ENCODE measurements at places on chromosomes 5 and 9. TPM values are rescaled to one million over a fixed set of nuclear protein-coding genes. Genes with fewer than 3 reads are reported as not detected.

Gene TGFBI
- 159 TPM for total RNA-seq

Gene RBM22
- 60.0 TPM for total RNA-seq

Gene GPR21
- 3.1 TPM for total RNA-seq

Gene ZBTB5
- 37.8 TPM for total RNA-seq

Gene ARSI
- 4.8 TPM for total RNA-seq

Gene SLC6A18
- total RNA-seq: not detected

Gene SOWAHA
- total RNA-seq: not detected

Gene GABRA6
- not detected for total RNA-seq

Gene LCN1
- not detected for total RNA-seq

Gene ANKRD31
- total RNA-seq: 0.63 TPM

Gene FEM1C
- 40.9 TPM for total RNA-seq

Gene PTPN3
- total RNA-seq: under 0.01 TPM

Gene CCDC192
- total RNA-seq: not detected

Gene DUSP1
- total RNA-seq: 3,538 TPM

Gene LTC4S
- total RNA-seq: 2.5 TPM

Gene STRBP
- 13.6 TPM for total RNA-seq

Gene SLC28A3
- 0.10 TPM for total RNA-seq

Gene HCN1
- total RNA-seq: not detected

Gene PCDHB15
- not detected for total RNA-seq

Gene EQTN
- not detected for total RNA-seq

Gene NUDCD2
- total RNA-seq: 11.4 TPM

Gene HRH2
- 10.6 TPM for total RNA-seq

Gene DBN1
- 4.6 TPM for total RNA-seq

Gene GRM6
- total RNA-seq: not detected

Gene FOXD4L6
- total RNA-seq: not detected

Gene PCA3
- total RNA-seq: under 0.01 TPM

Gene IFNA14
- not detected for total RNA-seq

Gene CMBL
- 0.10 TPM for total RNA-seq

Gene SPINK6
- not detected for total RNA-seq

Gene ASS1
- total RNA-seq: 0.10 TPM

Gene TOR4A
- total RNA-seq: 5.4 TPM

Gene ANKDD1B
- 0.52 TPM for total RNA-seq

Gene LIX1
- total RNA-seq: not detected
